ENCODE measurements at places on chromosomes 2 and 18.

GRCh38 chr2:147595200-147595599, 249.6 kb upstream of the ACVR2A start:
- no peak for DNase-seq

- DNase-seq, result no peak
These were observed 297.3 kb downstream of the CYP26B1 start for GRCh38 chr2:71850306-71850801.

GRCh38 chr18:49841236-49842217, 28.2 kb upstream of the ACAA2 start:
- no peak for DNase-seq

DNA sequence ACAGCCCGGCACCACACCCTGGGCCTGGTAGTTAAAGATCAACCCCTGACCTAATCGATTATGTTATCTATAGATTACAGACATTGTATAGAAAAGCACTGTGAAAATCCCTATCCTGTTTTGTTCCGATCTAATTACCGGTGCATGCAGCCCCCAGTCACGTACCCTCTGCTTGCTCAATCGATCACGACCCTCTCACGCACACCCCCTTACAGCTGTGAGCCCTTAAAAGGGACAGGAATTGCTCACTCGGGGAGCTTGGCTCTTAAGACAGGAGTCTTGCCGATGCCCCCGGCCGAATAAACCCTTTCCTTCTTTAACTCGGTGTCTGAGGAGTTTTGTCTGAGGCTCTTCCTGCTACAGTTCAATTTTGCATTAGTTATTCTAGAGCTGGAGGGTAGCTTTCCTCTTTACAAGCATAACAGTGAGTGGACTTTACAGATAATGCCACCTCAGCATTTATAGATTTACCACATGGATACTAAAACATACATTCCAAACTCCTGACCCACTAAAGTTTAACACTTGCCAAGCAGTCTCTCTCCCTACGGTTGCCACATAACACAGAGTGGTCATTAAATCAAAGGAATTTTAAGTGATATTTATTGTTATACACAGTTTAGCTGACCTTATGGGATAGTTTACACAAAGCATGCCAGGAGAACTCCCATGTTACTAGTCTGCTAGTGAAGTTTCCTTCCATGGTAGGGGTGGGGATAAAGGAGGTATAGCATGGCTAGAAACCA, 101.0 kb downstream of the EVA1A start:
- no peak for DNase-seq

GRCh38 chr2:46697830-46698323, 217.7 kb downstream of the MCFD2 start:
- peak; percentile 47 for DNase-seq
